Activated naive CD8-positive, alpha-beta T cell treated with anti-CD3 and anti-CD28 coated beads for 36 hours (primary cell): ENCODE measurements at places on chromosomes 6 and 20.
A peak's percentile ranks its signal among the peaks of the same experiment; 100 is the strongest.

DNA sequence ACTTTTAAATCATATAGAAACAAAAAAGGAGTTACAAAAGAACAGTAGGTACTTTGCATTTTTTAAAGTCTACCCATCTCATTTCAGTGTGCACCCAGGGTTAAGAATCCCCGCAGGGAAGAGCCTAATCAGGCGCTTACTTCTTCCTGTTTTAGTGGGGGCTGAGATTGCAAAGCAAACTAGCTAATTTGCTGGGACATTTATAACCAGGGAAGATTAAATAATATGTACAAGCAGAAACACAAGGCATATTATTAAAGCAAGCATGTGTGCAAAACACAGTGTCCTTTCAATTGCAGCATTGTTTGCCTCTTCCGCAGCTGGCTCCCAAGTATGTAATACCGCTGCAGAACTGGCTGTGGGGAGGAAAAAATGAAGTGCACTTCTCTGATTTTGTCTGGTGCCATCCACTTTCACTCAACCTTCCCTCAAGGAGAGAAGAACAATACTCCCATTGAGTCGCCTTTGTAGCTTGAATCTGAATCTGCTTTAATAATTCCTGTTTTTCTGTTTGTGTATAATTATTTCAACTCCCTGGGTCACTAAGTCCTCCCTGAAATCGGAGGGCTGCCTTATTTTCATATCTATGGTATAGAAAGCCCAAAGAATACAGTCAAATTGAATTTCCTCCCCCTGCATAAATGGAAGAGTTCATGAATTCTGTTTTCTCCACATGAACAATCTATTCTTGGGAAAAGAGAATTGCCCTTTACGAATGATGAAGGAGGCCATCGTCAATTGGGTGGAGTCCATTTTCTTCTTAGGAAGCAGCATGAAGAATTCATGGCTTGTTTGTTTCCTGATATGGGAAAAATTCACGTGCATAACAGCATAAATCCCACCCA, 23.3 kb upstream of the BCAS1 start:
- DNase-seq, result no peak

DNA sequence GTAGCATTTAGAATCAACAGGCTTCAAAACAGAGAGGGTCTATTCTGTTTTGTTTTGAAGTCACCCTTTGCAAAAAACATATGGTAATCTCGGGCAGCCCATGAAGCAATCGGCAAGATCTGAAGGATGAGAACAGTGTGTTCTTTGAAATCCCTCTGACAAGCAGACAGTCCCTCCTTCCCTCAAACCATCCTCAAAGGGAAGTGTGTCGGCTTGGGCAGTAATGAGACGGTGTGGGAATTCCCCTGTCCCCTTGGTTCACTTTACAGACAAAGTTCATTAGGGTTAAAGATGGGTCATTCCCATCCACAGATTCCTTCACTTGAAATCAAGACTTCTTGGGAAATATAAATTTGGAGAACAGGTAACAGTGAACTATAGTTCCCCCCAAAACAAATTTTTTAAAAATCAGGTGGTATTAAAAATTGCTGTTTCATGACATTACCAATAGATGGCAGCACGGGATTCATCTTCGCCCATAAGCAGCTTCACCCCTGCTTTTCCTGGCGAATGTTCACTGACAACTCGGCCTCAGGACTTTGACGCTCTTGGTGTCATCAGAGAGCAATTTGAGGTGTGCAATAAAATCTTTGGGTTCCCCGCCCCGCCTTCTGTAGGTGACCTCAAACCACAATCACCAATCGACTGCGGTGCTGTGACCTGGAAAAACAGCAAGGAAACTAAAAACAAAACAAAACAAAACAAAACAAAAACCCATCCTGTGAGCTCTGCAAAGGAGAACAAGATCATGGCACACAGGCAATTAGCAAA, 159.3 kb upstream of the TNFAIP3 start:
- DNase-seq, result peak; percentile 68

DNA sequence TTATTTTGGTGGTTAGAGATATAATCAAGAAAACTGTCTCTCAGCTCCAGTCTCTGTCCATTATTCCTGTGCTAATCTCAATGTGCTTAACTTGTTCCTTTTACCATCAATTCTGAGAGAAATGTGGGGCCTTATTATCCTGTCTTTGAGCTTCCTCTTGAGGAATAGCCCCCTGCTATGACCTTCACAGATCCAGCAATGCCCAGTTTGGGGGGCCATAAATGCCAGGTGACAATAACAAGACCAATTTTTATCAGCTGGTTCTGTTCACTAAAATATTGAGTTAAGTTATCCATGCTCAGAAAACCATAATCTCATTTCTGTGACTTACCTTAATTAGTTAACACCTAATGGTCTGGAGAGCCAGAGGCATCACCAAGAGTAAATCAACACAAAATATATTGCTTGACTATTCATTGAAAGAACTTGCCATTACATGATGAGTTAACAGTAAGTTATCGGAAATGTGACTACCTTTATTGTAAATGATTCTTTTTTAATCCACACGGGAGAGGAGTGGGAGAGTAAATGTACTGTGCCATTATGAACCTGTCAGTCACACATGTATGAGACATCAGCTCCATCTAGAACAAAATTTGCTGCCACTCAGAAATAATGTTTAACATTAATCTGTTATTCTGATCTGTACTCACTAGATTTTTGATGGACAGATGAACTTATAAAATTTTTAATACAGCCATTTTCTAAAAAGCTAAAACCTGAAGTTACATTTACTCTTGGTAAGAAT, 149.7 kb downstream of the ID4 start:
- DNase-seq, result no peak

DNA sequence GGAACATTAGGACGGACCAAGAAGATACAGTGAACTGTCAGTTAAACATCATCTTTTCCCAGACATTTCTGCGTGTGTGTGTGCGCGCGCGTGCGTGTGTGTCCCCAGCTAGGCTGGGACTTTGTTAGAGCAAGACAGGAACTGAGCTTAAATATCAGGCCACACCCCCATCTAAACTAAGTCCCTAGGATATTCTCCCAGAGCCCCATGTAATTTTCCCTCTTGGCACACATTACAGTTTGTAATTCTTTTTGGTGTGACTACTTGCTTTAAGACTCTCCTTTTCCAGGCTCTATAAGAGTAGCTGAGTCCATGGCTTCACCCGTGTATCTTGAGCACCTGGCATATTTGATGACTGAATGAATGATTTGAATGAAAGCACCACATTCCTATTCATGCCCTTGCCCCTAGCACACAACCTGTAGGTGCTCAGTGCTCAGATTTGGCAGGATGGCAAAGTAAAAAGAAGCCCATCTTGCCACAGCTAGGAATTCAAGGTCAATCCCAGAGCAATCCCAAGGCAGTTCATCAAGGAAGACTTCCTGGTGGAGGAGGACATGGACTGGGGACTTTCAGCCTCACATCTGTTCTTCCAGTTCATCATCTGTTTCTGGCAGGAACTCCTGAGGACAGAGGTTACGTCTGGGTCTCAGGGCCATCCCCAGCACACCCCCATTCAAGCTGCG, 69.2 kb downstream of the MRPL14 start:
- no peak for DNase-seq

DNA sequence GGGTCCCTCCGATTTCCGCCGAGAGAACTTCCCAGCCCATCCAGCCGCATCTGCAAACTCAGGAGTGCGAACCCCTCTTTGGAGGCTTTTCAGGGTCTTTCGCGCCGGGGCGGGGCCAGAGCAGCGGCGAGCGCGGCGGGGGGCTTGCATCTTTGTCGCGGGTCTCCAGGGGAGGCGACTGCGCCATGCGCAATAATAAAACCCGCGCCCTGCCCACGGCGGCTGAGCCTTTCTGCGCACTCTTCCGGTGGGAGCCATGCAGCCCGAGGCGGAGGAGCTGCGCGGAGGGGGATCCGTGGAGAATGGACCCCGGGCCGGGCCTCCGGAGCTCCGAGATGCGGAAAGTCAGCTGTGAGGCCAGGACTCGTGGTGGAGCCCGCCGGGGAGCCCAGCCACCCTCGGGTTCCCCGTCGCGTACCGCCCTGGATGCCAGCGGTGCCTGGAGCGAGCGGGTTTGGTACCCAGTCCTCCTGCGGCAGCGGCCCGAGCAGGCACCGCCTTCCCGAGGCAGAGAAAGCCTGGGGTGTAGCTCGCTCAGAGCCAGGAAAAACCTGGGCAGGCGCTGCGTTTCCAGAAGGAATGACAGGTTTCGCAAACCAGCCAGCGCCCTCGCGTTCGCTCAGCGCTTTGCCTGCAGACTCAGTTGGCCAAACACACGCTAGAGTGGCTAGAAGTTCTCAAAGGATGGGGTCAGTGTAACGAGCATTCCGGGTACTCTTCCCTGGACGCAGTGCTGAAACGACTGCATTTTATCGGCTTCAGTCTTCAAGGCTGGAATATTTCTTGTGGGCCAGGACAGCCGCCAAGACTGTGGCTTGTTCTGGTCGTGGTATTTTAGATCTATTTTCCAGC, 1.2 kb downstream of the AKAP12 start:
- peak; percentile 21 for DNase-seq

GRCh38 chr6:112163295-112164257, 76.2 kb downstream of the FAM229B start:
- DNase-seq, result peak; percentile 81

GRCh38 chr6:11133281-11133680, 21.8 kb upstream of the ERVFRD-1 start:
- DNase-seq, result no peak

DNA sequence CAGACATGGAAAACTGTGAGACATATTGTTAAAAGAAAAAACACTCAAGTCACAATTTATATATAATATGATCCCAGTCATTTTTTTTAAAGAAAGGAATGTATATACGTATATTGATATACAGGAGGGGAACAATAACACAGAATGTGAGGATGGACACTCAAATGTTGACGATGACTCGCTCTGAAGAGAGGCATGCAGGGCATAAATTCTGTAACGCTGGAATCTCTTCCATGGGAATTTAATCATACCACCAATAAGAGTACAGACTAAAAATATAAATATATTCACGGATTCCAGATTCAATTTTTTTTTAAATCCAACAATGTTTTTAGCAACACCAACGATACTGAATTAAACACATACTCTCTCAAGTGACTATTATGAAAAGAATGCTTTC, 106.9 kb upstream of the CCDC28A start:
- DNase-seq, result no peak

DNA sequence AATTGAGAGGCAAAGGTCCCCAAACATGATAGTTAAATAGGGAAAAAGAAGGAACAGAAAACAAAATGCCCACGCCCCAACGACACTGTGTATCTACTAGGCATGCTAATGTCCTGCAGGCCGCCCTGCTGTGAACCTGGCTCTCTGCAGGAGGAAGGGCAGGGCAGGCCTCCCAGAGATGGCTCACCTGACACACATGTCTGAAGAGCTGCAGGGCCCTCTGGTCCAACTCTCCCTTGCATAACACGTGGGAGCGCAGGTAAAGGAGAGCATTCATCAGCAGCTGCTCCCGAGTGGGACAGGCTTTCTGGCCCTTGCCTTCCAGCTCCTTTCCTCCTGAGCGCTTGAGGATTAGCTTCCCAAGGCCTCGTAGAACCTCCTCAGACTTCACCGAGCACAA, 53.7 kb upstream of the LYRM2 start:
- no peak for DNase-seq

DNA sequence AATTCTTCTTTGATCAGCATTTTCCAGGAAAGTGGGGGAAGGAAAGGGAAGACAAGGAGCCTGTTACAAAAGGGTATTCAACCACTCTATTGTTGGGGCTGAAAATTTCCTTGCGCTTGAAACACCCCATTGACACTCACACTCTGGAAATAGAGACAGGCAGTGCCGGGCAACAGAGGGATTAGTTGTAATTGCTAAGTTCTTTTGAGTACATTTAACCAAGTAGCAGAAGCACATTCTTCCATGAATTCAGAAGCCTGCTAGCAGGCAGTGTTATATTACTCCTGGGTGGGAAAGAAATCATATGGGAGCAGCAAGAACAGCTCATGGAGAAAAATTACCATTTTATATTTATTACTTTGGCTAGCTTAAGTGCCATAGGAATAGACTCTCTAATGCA, 745.5 kb downstream of the C6orf118 start:
- no peak for DNase-seq

DNA sequence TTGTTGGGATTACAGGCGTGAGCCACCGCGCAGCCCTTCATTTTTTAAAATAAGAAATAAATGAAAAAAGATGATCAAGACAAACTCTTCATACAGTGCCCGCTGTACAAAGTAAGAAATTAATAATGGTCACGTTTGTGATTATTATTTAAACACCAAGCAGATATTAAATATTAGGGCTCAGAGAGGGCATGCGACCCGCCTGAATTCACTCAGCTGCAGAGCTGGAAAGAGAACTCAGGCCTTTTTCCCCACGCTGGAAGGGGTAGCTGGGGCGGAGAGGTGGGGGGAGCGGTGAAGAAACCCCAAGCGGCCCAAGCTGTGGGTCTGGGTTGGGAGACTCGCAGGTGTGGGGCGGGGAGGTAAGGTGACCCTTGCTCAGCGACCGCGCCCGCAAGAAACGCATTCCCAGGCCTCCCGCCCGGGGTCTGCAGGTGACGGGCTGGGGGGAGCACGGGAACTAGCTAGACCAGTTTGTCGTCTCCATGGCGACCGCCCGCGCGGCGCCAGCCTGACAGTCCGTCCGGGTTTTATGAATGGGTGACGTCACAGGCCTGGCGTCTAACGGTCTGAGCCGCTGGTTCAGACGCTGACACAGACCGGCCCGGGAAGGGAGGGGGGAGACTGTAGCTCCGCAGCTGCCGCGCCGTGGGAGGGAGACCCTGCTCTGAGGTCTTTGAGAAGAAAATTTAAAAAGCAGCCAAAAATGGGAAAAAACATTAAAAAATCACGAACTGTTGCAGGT, 1.1 kb upstream of the ID1 start:
- peak; percentile 77 for DNase-seq

GRCh38 chr20:58596750-58597248, 54.3 kb upstream of the STX16 start:
- DNase-seq, result no peak

GRCh38 chr6:169326067-169326799, 72.6 kb upstream of the THBS2 start:
- DNase-seq, result no peak

GRCh38 chr6:117795234-117795633, 111.8 kb upstream of the SLC35F1 start:
- DNase-seq, result no peak

- DNase-seq, result no peak
These were observed 118.8 kb downstream of the RALGAPA2 start for GRCh38 chr20:20593447-20594170.

DNA sequence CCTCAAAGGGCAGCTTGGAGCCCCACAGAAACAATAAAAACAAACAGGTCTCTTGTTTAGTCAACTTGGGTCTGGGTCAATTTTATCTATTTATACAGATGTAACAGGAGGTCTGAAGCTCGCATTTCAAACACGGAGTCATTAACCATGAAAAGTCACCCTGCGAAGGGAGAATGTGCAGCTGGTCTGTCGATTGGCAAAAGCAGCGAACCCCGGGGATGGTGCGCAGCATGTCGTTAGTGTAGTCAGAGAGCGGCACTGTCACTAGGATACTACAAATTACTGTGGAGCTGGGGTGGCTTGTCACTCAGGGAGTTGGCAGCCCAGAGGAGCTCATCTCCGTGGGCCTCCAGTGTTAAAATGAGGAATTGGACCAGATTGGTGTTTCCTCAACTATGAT, 190.4 kb upstream of the ARG1 start:
- no peak for DNase-seq

- DNase-seq, result no peak
These were observed 73.0 kb upstream of the BTBD3 start for GRCh38 chr20:11844691-11845090.

- no peak for DNase-seq
These were observed 62.7 kb downstream of the TSHZ2 start for GRCh38 chr20:53034899-53035298.
